CD8-positive, alpha-beta memory T cell (primary cell): ENCODE measurements at places on chromosomes 6 and 20. TPM values are rescaled to one million over a fixed set of nuclear protein-coding genes. Genes with fewer than 3 reads are reported as not detected.

DNA sequence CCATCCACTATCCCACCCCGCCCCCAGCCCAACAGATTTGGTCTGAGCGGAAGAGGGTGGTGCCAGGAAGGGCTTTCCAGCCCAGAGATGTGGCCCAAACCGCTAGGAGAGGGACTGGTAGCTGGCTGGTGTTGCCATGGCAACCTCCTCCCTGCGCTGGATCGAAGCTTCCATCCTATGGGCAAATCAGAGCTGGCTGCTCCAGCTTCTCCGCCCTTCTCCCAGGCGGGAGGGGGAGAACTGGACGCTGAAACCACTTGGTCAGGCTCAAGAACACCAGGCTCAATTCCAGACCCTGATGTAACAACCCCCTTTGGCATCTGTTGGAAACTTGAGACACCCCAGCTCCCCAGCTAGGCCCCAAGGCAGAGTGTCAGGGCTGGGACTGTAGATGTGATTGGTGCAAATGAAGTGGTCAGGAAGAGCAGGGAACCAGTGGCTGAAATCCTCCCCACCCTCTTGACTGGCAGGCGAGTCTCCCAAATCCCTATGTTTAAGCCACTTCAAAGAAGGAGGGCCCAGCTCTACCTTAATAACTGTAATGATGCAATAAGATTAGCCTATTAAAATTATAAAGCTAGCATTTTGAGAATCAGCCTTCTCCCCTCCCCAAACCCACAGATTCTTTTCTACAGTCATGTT, 4.2 kb downstream of the RIMS4 start:
- no peak for DNase-seq

GRCh38 chr20:1306316-1307135, 22.4 kb downstream of the SDCBP2 start:
- no peak for DNase-seq

GRCh38 chr6:31622684-31623091, 2.2 kb downstream of the PRRC2A start:
- DNase-seq: no peak

DNA sequence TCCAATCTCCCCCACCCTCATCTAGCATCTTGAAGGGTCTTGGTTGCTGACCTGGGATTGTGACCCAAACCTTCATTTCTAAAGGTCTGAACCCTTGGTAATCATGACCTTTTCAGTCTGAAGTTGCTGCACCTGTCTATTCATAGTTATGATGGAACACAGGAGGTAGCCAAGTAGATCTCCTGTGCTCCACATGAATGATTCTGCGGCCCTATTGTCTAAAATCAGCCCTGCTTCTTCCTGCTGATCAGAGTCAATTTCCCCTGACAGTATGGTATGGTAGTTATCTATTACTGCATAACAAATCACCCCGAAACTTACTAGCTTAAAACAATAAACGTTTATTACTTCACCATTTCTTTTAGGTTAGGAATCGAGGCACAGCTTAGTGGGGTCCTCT, 9.0 kb downstream of the OR2B6 start:
- no peak for DNase-seq

- no peak for DNase-seq
These were observed 143.7 kb downstream of the SYNDIG1 start for GRCh38 chr20:24612799-24613775.

- no peak for DNase-seq
These were observed 206.4 kb downstream of the DTNBP1 start for GRCh38 chr6:15456422-15456821.

- no peak for DNase-seq
These were observed 208.7 kb upstream of the PREP start for GRCh38 chr6:105611606-105612005.

DNA sequence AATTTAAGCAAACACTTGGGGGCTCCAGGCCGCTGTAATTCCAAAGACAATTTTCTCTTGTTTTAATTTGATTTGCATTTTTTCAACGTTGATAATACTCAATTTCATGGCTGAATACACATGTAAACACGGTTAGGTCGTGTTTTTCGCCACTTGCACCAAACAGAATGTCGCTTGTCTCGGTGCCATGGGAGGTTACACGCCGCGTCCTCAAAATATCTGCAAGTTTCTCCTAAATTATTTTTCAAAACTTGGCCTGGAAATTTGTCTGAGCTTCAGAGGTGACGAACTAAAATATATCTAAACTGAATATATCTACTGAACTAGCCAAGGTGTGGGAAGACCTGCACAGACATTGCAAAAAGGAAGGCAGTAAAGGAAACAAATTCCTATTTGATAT, 15.0 kb downstream of the FOXA2 start:
- DNase-seq: no peak

- DNase-seq: no peak
These were observed 25.5 kb upstream of the VEGFA start for GRCh38 chr6:43744491-43744890.

Gene ZNF311
- 0.73 TPM for total RNA-seq

Gene CRISP3
- not detected for total RNA-seq

Gene POU5F1
- total RNA-seq: not detected

Gene PRRT1
- 0.35 TPM for total RNA-seq
